ENCODE measurements at places on chromosomes 3 and 15.
A peak's percentile ranks its signal among the peaks of the same experiment; 100 is the strongest.

GRCh38 chr15:33722005-33722672, 246.2 kb upstream of the CHRM5 start:
- no peak for DNase-seq

GRCh38 chr15:40680151-40680550, 14.8 kb upstream of the RAD51 start:
- DNase-seq = no peak

- no peak for DNase-seq
Measured at GRCh38 chr3:87135412-87135811, 91.7 kb upstream of the CHMP2B start.

DNA sequence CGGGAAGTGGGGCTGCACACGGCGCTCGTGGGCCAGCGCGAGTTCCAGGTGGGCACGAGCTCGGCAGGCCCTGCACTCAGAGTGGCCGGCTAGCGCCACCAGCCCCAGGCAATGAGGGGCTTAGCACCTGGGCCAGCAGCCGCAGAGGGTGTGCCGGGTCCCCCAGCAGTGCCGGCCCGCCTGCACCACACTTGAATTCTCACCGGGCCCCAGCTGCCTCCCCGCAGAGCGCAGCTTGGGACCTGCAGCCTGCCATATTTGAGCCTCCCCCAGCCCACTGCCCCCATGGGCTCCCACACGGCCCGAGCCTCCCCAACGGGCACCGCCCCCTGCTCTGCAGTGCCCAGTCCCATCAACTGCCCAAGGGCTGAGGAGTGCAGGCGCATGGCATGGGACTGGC, 87.5 kb downstream of the CHCHD4 start:
- DNase-seq = no peak

DNA sequence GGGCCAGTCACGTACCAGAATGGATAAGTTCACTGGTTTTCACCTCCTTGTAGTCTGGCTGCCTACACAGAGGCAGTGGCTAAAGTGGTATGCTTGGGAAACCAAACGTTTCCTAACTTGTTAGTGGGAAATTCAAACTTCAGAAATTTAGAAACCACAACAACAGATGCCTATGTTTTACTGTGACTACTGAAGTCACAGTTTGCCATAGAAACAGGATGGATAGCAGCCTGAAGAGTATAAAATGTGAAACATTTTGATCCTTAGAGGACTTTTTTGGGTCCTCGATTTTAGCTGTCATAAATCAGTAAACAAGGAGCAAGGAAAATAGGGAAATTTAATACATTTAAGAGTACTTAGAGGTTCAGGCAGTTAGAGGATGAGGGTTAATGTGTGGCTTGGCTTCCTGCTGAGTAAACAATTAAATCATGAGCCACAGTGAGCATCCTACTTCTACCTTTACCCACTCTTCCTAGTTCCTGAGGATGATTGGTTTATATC, 48.6 kb downstream of the CMSS1 start:
- no peak for DNase-seq

GRCh38 chr3:85254738-85255137, 295.9 kb downstream of the CADM2 start:
- DNase-seq = no peak

DNA sequence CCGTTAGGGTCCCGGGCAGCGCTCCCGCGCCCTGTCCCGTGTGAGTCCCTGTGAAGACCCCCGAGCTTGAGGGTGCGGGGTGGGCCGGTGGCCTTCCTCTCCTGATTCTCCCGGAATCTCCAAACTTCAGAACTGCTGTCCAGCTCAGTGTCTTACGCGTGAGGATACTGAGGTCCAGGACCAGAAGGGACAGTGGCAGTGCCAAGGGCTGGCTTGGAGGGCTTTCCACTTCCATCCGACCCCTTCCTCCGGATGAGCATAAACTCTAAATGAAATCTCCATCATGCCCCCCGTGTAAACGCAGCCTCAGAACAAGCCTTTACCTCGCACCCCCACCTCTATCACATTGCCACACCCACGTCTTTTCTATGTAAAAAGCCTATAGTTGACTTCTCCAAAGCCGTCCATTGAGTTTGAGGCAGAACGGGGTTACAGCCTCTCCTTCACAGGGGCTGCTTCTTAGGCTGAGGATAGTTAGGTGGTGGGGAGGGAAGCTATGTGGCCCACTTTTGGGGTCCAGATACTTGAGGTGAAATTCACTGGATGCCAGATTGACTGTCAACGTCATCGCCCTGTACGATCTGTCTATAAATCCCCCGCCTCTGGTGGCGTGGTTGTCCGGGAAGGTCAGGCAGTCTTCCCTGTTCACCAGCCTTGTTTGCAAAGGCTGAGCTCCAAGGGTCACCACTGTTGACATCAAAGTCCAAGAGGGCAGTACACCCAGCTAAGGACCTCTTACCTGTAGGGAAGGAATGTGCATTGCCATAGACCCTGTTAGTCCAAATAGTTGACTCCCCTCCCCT, 1.1 kb downstream of the EDEM1 start:
- DNase-seq = peak; percentile 29

- DNase-seq = no peak
Measured at GRCh38 chr3:196914866-196915265, 27.5 kb downstream of the NCBP2 start.

GRCh38 chr3:61537366-61537765, 24.0 kb upstream of the PTPRG start:
- no peak for DNase-seq

GRCh38 chr3:47394140-47394870, 13.5 kb downstream of the PTPN23 start:
- no peak for DNase-seq

DNA sequence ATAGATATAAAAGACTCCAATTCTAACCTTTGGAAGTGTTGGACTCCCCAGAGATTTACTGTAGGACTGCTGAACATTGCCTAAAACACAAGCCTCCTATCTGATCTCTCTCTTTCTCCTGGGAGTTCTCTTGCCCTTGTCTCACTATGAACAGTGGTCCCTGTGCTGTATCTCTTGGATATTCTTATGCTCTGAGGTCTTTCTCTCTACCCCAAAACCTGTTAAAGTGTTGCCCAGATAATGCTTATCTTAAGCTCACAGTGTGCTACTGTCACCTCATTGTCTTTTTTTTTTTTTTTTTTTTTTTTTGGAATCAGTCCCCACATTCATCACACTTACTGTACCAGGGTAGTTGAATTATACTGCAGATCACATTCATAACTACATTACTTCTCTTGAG, 131.0 kb upstream of the CBLB start:
- no peak for DNase-seq

- DNase-seq = no peak
Measured at GRCh38 chr3:159455741-159456181, 532.9 kb upstream of the IL12A start.

DNA sequence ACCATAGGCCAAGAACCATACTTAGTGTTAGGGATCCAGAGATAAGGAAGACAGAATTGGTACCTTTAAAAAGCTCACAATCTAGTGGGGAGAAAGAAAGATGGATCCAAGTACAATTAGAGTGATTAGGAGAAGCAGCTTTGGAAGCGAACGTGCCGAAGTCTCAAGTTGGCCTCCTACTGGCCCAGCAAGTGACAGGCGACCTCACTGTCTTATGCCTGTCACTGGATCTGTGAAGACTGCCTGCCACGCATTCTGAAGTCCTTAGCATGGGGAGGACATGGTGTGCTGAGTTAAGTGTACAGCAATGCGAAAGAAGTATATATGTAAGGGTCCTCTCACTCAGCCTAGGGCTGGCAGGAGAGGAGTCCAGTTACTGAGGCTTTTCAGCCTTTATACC, 141.0 kb downstream of the GABRB3 start:
- no peak for DNase-seq

DNA sequence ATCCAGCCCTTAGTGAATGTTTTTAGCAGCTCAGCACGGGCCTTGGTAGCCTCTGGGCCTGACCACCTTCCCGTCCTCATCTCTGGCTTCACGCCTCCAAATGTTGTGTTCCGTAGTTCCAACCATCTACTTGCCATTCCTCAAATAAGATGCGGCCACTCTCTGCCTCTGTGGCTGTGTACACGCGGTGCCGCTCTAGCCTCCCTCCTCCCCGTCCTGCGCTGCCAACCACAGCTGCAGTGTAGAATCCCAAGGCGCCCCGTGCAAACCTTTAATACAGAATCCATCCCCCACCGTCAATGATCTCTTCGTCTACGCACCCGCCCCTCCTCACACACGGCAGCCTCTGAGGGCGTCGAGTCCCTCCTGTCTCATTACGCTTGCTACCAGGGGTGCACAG, 77.2 kb downstream of the VGLL4 start:
- DNase-seq = no peak

DNA sequence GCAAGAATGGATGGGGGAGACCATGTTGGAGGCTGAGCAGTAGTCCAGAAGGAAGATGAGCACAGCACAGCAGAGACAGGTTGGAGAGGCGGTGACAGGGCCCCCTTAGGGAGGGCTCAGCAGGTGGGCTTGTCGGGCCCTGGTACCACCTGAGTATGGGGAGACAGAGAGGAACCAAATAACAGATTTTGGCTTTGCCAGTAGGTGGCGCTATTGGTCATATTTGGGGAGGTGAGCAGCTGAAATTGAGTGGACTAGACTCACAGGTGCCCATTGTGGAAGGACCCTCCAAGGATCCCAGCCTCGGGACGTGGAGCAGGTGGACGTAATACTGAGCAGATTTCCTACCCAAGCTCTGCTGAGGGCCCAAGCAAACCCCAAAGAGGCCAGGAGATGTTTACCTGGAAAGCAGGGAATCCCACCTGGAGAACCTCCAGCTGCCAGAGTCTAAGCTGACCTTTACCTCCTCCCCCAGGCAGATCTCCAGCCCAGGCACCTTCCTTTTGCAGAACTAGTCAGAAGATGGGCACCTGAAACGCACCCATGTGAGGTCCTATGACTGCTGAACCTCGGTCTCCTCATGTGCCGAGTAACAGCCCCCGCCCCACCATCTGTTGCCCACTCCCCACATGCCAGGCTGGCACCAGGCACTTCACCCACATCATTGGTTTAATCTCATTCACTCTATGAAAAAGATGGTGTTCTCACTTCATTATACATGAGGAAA, 24.6 kb upstream of the CORO2B start:
- no peak for DNase-seq

DNA sequence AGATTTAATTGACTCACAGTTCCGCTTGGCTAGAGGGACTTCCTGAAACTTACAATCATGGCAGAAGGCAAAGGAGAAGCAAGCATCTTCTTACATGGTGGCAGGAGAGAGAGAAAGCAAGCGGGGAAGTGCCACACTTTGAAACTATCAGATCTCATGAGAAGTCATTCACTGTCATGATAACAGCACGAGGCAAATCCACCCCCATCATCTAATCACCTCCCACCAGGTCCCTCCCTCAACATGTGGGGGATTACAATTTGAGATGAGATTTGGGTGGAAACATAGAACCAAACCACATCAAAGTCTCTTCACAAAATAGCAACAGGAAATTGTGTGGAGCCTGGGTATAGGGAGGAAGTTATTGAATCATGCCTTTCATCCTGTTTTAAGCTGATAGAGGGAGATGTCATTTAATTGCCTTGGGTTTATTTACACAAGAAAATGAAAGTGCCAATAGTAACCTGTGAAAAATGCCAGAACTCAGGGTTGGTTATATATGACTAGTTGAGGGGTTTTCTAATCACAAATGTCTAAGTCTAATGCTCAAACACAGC, 624.8 kb upstream of the LMCD1 start:
- no peak for DNase-seq

DNA sequence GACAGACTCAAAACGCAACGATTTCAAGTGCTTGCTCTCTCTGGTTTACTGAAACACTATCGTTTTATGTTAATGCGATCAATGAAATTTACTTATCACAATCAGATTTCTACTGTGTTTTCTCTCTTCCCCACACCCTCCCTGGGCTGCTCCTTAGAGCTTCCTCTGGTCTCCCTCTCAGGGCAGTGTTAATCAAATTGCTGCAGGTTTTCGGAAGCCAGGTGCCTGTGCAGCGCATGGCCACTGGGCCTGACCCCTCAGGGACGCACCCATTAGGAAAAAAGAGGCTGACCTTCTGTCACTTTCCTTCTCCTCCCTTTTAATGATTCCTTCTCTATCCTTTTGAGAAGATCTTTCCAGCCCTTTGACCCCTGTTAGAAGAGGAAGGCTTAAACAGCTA, 134.5 kb upstream of the ONECUT1 start:
- DNase-seq = no peak

All from stimulated activated CD4-positive, alpha-beta T cell treated with anti-CD3 and anti-CD28 coated beads, Interleukin-15, amount 100 ng/mL, for 1 hour (primary cell).